ENCODE measurements at places on chromosomes 16 and 17. TPM values are rescaled to one million over a fixed set of nuclear protein-coding genes. Genes with fewer than 3 reads are reported as not detected.

Gene OR1D2
- total RNA-seq = not detected

Gene KCNJ2
- 0.42 TPM for total RNA-seq

Gene HSPB9
- not detected for total RNA-seq

Gene CCL3
- total RNA-seq = not detected

Gene GPR142
- not detected for total RNA-seq

Gene TP53TG3D
- not detected for total RNA-seq

Gene PDILT
- total RNA-seq = not detected

Gene ANKRD40CL
- not detected for total RNA-seq

Gene SLFN14
- not detected for total RNA-seq
